Stimulated activated CD4-positive, alpha-beta T cell treated with anti-CD3 and anti-CD28 coated beads, Interleukin-12 subunit alpha, Interleukin-12 subunit beta, amount 100 ng/mL, for 48 hours (primary cell): ENCODE measurements at places on chromosomes 3 and 15.

DNA sequence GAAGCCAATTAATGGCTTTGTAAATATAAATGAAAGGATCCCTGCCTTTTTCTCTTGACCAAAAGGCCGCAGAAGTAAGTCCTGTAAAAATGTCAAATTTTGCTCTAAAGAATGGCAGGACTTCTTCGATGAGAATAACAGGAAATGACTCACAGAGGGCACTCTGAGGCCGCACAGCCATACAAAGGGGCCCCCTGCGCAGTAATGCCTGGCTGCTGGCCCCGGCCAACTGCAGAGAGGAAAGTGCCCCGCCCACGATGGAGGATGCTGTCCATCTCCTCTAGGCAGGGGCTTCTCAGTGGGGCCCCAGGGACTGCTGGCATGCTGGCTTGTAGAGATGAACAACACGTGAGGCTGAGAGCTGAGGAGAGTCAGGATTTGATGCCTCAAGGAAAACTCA lies 18.1 kb upstream of the SCN10A start:
- peak; percentile 3 for DNase-seq

- DNase-seq: no peak
These were observed 346.8 kb downstream of the TBL1XR1 start for GRCh38 chr3:176850498-176850897.

DNA sequence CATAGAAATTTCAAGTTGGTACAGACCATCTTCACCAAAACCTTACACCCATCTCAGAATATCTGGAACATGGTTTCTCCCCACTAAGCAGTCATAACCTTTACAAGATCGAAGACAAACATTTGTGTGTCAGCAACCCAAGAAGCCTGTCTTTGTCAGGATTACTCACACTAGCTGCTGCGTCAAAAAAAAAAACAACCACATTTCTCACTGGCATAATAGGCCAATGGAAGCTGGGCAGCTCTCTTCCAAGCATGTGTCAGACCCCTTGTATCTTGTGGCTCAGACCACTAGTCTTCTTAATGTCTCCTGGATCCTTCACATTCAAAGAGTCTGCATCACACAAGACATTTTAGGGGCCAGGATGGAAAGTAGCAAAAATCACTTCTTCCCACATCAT lies 266.9 kb upstream of the IGF1R start:
- no peak for DNase-seq

- no peak for DNase-seq
These were observed 49.5 kb upstream of the STXBP5L start for GRCh38 chr3:120858521-120858920.

DNA sequence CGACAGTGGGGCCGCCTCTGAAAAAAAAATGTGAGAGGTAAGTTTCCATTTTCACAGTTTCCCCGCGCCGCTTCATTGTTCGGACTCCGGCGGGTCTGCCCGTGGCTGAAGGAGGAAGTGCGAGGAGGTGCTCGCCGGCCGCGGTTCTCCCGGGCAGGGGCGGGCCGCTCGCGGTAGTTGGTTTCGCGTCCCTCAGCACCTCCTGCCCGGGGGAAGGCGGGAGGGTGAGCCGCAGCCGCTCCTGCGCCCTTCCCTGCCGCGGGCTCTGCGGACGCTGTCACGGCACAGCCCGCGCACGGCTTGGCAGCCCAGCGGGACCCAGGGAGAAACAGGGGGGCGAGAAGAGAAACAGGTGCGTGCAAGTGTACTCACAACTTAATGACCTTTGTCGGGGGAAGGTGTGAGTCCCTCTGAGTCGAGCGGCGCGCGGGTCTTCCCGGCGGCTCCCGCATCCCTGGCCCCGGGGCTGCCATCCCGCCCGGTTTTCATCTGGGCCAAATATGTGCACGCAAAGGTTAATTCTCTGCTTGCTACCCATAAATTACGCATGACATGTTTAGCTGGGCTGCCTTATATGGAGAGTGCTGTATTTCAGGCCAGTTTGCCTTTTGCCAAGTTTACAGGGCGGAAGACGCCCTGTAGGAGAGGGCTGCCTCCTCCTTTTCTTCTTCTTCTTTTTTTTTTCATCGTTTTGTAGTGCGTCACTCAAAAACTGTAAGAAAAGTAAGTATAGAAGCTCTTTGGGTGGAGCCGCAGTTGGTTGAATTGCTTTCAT lies 514 bp downstream of the MBNL1 start:
- DNase-seq: no peak

DNA sequence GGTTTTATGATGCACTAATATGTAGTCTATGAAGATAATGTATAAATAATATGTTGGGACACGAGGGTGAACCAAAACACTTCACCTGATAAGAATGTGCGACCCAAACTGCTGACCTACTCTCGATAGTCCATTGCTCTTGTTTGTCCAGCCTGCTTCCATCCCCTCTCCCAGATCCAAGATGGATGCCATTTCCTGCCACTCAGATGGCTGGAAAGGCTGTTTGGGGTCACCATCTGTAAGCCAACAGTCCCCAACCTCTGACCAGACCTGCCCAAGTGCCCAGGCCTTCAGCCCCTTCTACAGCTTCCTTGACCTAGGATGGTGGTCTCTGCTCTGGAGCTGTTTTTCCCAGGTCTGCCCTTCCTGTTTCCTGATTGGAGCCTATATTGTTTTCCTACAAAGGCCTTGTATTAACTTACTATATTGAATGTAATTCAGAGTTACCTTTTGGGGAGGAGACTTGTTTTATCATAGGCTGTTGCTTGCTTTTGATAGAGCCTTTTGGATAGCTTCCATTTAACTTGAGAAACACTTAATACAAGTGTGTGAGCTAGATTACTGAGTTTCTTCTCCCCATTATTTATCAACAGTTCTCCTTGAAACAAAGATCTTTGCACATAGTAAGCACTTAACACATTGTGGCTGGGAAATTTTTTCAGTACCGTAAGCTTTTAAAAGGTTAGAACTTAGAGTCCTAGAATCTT lies 5.0 kb upstream of the PAQR9 start:
- no peak for DNase-seq

DNA sequence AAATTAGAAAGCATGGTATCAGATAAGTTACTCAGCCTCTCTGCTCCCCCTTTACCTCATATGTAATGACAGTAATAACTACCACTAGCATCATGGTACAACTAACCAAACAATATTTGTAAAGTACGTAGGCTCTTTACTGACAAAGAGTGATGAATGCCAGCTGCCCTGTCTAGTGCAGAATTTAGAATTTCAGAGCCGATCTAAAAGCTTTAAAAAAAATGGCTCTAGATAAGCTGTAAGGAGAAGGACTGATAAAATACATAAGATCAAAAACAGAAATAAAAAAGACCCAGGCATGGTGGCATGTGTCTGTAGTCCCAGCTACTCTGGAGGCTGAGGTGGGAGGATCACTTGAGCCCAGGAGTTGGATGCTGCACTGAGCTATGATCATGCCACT lies 424.1 kb downstream of the MAGI1 start:
- DNase-seq: no peak

DNA sequence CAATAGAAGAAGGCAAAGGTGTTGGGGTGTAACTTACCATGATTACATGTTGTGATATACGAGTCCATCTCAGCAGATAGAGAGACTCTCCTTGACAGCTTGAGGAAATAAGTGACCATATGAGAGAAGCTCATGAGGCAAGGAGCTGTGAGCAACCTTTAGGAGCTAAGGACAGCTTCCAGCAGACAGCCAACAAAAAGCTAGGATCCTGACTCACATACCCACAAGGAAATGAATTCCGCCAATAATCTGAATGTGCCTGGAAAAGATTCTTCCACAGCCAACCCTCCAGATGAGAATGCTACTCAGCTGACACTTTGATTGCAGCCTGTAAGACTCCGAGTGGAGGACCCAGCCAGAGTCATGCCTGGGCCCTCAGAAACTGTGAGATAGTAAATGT lies 339.6 kb upstream of the TPRG1 start:
- no peak for DNase-seq

DNA sequence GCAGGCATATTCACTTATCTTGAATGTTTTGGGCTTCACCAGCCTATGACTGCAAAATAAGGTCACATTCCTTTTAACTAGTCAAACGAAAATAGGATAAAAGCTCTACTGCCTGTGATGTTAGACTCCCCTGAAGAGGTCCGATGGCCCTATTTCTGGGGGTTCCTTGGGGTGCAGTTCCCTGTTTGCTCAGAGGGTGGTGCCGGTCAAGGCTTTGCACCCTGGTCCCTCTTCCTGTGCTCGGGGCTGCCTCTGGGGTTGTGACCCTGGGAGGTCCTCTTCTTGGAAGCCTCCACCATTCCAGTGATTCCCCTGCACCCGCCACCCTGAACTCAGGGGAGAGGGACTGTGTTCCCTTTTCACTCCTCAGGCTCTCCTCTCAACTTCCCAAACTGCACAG lies 86.7 kb upstream of the ANKRD34C start:
- DNase-seq: no peak

DNA sequence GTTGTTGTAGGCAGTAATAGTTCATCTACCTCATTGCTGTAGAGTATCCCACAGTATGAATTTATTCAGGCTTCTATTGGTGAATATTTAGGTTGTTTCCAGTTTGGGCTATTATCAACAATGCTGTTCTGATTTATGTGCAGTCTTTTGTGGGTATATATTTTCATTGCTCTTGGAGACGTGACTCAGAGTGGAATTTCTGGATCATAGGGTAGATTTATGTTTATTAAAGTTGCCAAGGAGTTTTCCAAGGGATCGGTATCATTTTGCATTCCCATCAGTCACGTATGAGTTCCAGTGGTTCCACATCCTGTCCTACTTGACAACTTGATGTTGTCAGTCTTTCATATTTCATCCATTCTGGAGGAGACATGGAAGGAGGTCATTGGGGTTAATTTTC lies 8.4 kb upstream of the HRH1 start:
- DNase-seq: no peak

- peak; percentile 67 for DNase-seq
These were observed 2.2 kb downstream of the MAPK6 start for GRCh38 chr15:52021128-52021671.

- DNase-seq: no peak
These were observed 501.5 kb upstream of the THBS1 start for GRCh38 chr15:39079296-39079847.

- no peak for DNase-seq
These were observed 5.0 kb downstream of the NUDT16 start for GRCh38 chr3:131386429-131387165.

GRCh38 chr3:23835802-23836201 lies 30.0 kb downstream of the UBE2E1 start:
- DNase-seq: no peak

DNA sequence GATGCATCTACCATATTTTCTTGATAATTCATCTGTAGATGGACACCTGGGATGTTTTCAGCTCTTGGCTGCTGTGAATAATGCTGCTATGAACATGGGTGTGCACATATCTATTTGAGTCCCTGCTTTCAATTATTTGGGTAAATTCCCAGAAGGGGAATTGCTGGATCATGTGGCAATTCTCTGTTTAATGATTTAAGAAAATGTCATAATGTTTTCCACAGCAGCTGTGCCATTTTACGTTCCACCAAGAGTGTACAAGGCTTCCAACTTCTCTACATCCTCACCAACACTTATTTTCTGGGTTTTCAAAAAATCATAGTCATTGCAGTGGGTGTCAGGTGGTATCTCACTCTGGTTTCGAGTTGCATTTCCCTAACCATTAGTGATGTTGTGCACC lies 64.4 kb downstream of the NSMCE3 start:
- no peak for DNase-seq

DNA sequence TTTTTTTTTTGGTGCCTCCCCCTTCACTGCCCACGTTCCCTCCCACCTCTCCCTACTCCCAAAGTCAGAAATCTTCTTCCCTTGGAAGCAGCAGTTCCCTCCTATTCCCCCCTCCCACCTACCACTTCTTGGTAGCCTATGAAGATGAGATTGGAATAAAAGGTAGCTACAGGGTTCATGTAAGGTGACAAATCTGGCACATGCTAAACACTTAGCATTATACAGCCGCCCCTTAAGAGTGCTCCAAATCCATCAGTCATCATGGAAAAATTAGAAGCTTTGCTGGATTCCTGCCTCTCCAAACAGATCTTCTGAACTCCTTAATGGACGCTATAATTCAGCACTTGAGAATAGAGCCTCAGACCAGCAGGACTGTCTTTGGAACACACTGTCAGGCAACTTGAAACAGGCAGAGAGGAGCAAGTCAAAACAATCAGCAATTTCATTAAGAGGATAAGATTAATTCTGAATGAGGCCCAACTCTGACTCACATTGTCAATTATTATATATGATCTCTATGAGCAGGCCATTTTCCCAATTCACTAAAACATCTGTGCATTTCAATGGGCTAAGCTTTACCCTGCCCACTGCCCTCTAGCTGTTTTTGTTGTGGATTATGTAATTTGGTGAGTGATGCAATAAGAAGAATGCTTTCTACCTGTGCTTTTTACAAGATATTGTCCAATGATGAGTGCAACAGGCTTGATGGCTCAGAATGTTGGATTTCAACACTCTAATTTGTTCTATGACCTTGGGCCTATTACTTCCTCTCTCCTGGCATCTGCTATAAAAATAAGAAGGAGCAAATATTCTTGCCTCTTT lies 34.6 kb upstream of the SPRED1 start:
- DNase-seq: no peak

DNA sequence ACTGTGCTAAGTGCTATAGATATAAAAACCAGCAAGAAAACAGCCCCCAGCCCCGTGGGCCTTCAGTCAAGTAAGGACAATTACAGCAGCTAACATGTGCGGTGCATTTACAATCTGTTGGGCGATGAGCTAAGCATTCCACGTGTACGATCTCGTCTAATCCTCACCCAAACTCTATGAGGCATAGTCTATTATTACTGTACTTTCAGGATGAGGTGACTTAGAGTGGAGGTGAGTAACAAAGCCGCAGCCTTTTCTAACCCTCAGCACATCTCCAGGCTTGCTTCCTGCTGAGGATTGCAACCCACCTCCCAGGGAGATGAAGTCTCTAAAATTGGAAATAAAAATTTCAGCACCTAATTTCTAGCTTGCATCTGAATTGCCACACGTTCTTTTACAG lies 53.2 kb upstream of the MCF2L2 start:
- DNase-seq: no peak

DNA sequence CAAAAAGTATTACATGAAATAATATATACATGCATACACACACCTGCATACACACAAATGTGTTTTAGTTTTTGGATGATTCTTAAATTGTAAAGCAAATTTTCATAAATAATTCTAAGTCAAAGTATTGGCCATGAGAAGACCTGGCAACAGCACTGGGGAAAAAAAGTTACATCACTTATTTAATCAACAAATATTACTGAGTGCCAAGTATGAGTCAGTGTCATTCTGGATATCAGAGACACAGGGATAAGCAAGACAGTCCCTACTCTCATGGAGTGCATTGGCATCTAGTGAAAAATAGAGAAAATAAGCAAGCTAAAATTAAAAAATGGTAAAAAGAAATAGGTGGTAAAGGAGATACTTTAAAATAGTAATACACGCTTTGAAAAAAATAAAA lies 29.4 kb upstream of the GUCA1C start:
- no peak for DNase-seq
